ENCODE measurements at places on chromosomes 2 and 18. TPM values are rescaled to one million over a fixed set of nuclear protein-coding genes. Genes with fewer than 3 reads are reported as not detected.

The IGFBP2 gene
- 11.1 TPM for total RNA-seq

The SOCS6 gene
- total RNA-seq, result 3.7 TPM

The REG3A gene
- total RNA-seq, result not detected

The ASAP2 gene
- total RNA-seq, result 1.2 TPM

The ZNF2 gene
- 3.9 TPM for total RNA-seq

The CDK5R2 gene
- total RNA-seq, result not detected

The DPP4 gene
- total RNA-seq, result 99.9 TPM

The AGAP1 gene
- 2.0 TPM for total RNA-seq

The NCKAP1 gene
- 14.4 TPM for total RNA-seq

The SKOR2 gene
- not detected for total RNA-seq

The NOSTRIN gene
- not detected for total RNA-seq

The UGGT1 gene
- total RNA-seq, result 65.2 TPM

The MYL1 gene
- not detected for total RNA-seq

The DNAJC5G gene
- total RNA-seq, result not detected

The OSBPL6 gene
- 1.5 TPM for total RNA-seq

Data from activated T-helper 1 cell treated with anti-CD3 and anti-CD28 coated beads, Interleukin-12 subunit alpha, Interleukin-12 subunit beta, Interleukin-2, Interleukin-4 antibody, amounts not matched to agents 30 ng/mL and 10 ng/mL and 1 ng/mL, durations not matched to agents 14 hours and 24 hours and 36 hours (primary cell).